ENCODE measurements at places on chromosomes 3 and 15.

- no peak for DNase-seq
Measured at GRCh38 chr15:79657722-79658121, 225.6 kb downstream of the MINAR1 start.

GRCh38 chr15:76065793-76066192 is 6.0 kb downstream of the TMEM266 start:
- DNase-seq: no peak

DNA sequence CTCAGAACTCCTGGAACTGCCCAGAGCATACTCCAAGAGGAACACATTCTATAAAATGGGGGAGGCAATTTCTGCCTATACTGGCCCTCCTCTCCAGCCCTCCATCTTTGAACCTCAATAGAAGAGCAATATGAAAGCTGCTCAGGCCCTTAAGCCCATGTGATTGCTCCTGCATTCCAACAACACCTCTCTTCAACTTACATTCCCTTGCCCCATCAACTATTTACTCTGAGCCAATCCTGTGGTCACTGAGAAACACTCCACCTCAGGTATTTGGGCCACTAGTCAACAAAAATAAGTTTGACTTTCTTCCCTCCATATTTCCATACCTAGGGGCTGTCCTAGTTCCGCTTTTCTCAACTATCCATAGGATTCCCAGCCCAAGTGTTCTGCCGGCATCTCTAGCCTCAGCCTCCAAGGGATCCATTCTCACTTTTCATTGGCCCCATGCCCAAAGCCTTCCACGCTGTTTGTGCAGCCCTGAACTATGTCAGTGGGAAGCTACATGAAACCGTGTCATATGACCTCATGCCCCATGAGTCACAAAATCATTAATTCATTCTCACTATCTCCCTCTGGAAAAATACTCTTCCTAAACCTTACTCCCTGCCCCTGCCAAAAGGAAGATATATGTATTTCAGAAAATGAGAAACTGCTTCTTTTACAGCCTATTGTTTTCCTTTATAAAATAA is 61.6 kb downstream of the GJD2 start:
- no peak for DNase-seq

GRCh38 chr15:85642065-85642692 is 152.5 kb downstream of the KLHL25 start:
- DNase-seq: no peak

DNA sequence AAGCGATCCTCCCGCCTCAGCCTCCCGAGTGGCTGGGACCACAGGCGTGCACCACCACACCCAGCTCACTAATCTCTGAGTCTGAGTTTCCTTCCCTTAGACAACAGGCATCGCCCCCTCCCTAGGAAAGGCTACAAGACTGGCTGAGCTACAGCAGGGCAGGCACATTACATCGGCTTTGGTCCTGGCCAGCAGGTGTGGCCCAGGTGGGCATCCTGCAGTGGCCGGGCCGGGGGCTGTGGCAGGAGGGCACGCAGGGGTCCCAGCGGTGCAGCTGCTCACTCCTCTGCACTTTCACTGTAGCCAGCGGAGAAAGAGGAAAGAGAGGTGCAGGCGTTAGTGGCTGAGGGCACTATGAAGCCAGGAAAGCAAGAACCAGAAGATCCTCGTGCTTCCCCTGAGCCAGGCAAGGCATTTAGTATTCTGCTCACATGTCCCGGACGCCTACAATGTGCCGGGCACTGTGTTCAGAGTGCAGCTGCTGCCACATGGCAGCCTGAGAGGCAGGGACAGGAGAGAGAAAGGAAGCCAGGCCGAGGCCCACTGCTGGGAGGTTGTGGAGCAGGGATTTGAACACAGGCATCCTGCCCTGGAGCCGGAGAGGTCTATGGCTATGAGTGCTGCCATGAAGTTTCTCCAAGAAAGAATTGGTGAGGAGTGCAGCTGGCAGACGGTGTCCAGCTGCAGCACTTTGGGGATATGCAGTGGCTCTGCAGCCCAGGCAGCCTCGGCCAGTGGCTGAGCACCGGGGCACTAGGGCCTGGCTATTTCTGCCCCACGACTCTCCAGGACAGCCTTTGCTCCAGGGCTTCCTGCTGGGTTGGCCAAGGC is 22.3 kb downstream of the GRIP2 start:
- DNase-seq: no peak

- no peak for DNase-seq
Measured at GRCh38 chr3:170418422-170419398, at the start of gene CLDN11. Gene CLDN11 (plus strand): TSS chr3:170418868. CDS start chr3:170419067, 199 bp downstream.

DNA sequence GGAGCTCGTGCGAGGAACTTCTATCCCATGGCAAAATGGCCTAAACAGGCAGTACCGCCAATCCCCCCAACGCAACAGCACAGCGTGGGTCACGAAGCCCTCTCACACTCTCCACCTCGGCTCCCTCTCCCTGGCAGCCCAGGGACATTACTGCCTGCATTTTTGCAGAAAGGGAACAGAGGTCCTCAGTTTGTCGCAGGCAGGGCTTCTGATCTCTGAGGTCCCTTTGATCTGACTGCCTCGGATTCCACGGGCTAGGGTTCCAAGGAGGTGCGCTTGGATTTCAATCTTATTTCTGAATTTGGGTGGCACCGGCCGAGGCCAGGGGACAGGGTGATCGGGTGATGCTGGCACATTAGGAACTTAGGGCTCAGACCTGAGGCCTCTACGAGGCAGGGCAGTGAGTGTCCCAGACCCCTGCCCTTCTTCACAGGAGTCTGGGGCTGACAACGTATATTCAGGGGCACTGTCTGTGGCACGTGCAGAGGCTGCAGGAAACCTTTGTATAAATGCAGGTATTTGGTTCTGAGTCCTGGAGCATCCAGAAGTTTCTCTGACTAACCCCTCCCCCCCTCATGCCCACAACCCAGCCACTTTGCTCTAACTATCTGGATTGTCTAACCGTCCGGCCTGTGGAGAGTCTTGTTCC is 197.9 kb downstream of the XXYLT1 start:
- DNase-seq: no peak

DNA sequence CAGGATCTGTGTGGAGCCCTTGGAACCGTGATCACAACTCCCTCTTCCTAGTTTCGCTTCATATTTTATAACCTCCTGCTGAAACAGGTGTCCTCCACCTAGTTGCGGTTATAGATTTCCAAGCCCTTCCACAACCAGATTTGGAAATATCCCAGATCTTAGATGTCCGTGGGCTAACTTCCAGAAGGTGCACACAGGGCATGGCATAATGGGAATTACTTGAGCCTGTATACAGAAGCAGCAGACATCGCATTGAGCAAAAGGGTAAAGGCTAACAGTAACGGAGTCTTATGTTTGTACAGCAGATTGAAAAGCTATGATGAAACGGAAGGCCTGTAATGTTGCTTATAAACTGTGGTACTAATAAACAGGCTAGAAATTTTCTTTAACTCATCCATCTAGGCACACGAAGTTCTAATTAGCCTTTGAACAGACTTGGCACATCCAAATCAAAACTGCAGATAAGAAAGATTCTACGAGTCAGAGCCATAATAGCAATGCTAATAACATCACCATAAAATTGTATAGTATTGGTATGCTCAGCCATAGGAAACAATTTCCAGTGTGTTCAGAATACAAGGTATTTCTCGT is 1.2 kb upstream of the USF3 start:
- DNase-seq: no peak

DNA sequence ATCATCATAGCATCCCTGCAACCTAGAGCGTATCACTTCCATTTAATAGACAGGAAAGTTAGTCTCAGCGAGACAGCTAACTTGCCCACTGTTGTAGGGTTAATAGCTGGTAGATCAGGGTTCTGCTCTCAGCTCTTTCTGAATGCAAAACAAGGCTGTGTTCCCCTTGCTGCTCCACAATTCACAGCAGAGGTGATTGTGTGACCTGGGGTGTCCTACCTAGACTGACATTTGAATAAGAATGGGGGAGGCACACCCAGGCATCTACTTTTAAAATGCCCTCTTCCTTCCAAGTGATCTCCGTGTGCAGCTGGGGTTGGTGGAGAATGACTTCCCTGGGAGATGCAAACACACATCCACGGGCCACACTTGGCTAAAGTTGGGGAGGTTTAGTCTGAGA is 43.0 kb upstream of the CACNA2D3 start:
- DNase-seq: no peak

DNA sequence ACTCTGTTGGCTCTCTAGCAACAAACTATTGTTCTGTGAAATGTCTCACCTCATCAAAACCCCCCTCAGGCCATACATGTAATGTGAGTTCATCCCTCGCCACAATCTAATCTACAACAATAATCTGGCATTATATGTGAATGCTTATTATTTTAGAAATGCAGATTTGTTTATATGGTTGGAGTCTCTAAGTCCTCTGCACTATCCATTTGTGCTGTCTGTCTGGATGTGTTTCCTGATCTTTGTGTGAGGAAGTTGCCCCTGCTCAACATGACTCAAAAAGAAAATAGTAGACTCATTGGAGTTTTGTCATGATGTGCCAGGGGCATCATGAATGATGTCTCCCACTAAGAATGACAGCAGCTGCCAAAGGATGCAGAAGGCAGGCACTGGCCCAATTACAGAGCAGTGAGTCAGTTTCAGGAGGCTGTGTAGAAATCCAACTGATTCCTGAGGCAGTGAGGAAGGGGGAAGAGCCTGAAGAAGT is 161.6 kb upstream of the PDZRN3 start:
- peak; percentile 12 for DNase-seq

DNA sequence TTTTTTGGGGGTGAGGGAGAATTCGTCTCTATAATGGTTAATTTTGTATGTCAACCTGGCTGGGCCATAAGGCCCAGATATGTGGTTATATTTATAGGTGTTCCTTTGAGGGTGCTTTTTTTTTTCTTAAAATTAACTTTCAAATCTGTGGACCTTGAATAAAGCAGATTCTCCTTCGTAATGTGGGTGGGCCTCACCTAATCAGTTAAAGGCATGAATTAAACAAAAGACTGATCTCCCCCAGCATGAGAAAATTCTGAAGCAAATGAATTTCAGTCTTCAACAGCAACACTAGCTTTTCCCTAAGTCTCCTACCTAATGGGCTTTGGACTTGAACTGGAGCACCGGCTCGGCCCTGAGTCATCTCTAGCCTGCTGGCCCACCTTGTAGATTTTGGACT is 77.4 kb downstream of the GMNC start:
- DNase-seq: no peak

- DNase-seq: peak; percentile 69
Measured at GRCh38 chr15:51401872-51402517, 60.5 kb downstream of the GLDN start.

DNA sequence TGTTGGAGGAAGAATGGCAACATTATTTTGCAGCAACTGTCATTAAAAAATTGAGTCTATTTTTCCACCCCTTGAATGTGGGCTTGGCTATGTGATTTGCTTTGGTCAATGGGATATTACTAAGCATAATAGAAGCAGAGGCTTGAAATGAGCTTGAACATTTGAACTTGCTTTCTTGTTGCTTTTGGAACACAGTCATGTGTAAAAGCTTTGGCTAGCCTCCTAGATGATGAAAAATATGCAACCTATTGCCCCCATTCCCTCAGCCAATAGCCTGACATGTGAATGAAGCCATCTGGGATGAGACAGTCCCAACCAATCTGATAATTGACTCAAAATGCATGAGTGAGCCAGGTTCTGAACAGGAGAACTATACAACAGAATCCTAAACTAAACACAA is 78.4 kb downstream of the PLSCR2 start:
- no peak for DNase-seq

DNA sequence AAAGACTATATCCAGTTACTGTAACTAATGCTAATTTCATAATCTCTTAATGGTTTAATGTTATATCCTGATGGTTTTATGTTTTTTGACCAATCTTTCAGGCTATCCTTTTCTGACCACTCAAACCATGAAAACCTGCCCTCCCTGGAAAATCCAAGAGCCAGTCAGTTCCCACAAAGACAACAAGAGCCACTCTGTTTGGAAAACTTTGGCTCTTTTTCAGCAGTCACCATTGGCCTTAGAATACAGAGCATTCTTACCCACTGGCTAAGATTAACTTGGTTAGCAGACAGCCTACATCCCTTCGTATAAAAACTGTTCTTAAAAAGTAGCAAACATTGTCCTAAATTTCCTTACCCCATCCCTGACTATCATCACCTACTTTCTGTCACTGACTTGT is 32.9 kb downstream of the ALCAM start:
- DNase-seq: no peak

GRCh38 chr15:69096196-69096595 is 64.2 kb upstream of the GLCE start:
- no peak for DNase-seq

DNA sequence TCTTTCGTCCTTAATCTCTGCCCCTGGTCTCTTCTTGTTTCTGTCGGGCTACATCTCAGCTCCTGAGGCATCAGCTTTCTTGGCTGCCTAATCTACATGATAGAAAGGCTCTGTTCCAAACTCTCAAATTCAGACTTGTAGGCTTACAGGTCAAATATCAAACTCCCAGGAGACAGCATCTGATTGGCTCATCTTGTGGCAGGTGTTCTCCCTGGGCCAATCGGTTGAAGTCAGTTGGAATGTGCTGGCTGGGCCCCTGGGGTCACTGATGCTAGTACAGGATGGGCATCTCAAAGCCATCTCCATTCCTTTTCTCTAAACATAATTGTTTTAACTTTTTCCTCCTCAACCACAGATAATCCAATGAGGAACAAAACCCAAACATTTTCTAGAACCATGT is 198.7 kb downstream of the CNTN3 start:
- no peak for DNase-seq

DNA sequence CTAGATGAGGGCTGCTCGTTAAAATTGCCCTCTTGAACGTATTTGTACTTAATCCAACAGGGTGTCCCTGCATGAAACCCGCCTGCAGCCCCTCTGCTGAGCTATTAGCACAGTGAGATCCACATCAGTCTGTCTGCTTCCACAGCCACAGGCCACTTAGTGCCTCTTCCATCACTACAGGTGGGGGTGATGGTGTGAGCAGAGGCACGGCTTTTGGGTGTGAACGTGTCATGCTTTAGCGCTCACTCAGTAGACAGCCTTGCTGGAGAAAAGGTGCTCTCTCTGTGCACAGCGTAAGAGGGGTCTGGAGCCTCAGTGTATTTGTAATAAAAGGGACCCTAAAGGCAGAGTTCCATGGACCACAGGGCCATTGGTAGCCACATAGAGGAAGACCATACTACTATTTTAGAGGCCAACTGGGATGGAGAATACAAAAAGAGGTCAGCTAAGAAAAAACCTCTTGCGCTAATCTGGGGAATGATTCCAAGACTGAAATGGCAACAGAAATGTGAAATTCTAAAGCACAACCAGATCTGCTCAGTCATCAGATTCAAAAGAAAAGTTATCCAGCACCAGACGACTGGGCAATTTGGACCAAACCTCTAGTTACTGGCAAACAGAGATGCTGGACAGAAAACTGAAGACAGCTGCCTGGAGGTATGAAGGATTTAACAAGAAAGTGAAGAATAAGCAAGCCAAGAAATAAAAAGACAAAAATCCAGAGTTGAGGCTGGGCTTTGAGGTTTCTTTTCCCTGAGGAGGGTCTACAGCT is 120.2 kb downstream of the ATP10A start:
- DNase-seq: no peak

All from inflammatory macrophage treated with lipopolysaccharide for 4 hours (primary cell).